Muscle of arm (tissue), 14 donors: ENCODE measurements at places on chromosomes 16 and 17. TPM values are rescaled to one million over a fixed set of nuclear protein-coding genes. Genes with fewer than 3 reads are reported as not detected.

DNA sequence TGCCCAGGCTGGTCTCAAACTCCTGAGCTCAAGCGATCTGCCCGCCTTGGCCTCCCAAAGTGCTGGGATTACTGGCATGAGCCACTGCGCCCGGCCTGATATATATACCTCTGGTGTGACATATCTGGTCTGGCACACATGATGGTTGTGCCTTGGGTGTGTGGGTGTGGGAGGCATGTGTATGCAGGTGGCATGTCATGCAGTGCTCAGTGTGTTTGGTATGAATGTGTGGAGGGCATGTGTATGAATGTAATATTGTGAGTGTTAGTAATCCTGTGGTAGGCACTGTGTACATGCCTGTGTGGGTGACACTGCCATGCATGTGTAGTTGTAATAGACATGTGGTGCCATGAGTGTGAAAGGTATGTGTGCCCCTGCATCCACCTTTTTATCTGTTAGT is 179.3 kb upstream of the GOT2 start:
- DNase-seq, result no peak

The RMI2 gene
- not detected for polyA plus RNA-seq

DNA sequence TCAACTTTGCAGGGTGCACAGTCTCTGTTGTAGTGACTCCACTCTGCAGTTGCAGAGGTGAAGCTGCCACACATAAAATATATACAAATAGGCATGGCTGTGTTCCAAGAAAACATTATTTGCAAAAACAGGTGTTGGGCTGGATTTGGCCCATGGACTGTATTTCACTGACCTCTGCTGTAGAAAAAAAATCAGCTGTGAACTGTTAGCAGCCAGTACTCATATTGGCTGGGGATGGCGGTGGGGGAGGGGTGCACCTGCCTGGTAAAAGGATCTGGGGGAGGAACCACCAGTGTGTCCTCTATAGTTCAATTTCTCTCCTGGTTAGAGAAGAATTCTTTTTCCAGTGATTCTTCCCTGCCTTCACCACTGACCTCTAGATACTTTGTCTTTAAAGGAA is 50.0 kb downstream of the SHISA9 start:
- no peak for DNase-seq

DNA sequence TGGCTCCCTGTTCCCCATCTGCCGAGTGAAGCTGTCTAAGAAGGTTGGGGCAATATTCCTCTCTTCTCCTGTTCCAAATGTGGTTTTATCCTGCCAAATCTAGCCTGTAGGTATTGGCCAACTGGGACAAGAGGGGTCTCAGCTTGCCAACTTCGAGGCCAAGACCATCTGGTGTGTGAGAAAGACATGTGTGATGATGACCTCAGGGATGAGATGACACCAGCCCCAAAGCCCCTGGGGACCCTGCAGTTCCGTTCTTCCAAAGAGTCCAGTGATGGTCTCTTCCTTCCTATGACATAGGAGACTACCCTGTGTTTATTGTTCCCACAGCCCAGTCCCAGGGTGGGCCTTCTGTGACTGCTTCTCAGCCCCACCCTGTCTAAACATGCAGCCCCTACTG is 34.8 kb upstream of the ADAMTS18 start:
- DNase-seq, result no peak

The NPIPB9 gene
- polyA plus RNA-seq, result 1.9 TPM

DNA sequence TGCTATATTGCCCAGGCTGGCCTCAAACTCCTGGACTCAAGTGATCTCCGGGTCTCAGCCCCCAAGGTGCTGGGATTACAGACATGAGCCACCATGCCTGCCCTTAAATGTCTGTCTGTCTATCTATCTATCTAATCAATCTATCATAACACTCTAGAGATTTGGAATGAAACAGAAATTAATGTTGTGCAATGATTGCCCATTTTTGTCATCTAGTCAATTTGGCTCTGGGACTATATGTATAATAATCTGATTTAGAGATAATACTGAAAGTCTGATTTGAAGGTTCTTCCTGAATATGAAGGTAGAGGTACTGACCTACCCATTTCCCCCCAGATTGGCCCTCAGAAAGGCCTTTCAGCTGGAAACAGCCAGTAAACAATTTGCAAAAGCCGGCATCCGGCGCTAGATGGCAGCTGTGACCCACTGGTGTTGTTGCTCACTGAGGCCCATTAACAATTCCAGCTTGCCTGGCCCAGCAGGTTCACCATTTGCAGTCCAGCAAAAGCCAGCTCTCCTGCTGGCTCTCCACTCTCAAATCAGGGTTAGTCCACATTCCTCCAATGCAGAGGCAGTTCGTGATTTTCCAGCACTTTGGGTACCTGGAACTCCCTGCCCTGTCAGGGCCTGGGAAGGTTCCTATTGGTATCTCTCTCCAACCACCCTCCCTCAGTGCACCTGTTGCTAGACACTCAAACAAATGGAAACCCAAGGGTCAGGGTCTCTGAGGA is 22.9 kb upstream of the C16orf87 start:
- peak; percentile 79 for DNase-seq

- no peak for DNase-seq
Measured at GRCh38 chr17:75894049-75894733, 2.6 kb downstream of the TRIM65 start.

DNA sequence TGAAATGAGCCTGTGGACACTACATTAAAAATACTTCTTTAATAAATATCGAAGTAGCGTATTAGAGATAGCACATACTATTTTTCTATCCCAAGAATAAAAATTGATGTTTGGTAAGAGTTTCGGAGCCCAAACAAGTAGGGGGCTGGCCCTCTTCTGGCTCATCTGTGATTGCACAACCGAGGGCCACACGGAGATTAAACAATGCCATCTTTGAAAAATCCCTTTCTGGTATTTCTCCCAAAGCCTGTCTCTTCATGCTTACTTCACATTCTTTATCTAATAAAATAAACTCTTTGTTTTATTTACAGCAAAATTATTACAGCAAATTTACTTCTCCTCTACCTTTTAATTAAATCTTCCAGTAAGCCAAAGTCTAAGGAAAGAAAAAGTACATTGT is 9.6 kb upstream of the MYH11 start:
- DNase-seq, result no peak

- no peak for DNase-seq
Measured at GRCh38 chr16:30619638-30620037, 9.4 kb upstream of the ZNF689 start.

- no peak for DNase-seq
Measured at GRCh38 chr16:47886139-47886538, 269.7 kb downstream of the ABCC12 start.

DNA sequence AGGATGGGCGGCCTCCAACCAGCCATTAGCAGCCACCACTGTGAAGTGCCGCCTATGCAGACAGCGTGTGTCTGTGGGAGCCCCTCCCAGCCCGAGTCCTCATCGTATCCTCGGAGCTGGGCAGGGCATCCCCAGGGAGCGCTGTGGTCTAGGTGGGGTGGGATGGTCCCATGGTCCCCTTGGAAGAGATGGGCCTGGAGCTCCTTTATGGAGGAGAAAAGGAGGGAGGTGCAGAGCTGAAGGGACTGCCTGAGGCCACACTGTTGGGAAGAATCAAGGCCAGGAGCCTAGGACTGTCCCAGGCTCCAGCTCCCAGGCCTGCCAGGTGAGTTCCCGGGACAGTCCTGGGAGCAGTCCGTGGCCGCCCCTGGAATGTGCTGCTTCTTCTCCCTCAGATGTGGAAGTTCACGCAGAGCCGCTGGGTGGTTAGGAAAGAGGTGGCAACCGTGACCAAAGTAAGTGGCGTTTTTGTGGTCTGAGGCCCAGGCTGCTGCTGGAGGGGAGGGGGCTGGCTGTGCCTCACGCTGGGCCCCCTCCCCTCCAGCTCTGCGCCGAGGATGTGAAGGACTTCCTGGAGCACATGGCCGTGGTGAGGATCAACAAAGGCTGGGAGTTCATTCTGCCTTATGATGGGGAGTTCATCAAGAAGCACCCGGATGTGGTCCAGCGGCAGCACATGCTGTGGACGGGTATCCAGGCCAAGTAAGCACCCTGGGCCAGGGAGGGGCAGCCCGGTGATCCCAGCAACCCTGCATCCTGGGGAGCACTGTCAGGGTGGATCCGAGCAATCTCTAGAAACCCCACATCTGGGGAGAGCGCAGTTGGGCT is 27.0 kb downstream of the POLR3E start:
- DNase-seq, result no peak

GRCh38 chr16:88577166-88577565 is 7.0 kb downstream of the ZC3H18 start:
- DNase-seq, result no peak

The ALOXE3 gene
- not detected for polyA plus RNA-seq

DNA sequence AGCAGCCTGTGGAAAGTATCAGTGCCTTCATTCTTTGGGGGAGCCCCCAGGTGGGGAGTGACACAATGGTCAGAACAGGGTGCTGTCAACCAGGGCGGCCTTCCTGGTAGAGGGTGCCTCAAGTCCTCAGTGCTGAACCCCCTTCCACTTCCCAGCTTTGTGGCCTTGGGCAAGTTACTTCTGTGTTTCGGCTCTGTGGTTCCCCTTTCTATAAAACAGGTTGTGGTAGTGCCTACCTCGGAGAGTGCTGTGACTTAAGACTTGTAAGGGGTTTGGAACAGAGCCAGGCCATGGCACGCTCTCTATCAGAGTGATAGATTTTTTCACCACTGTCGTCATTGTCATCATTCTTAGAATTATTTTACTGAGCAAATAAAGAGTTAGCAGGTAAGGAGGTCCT is 141.1 kb downstream of the CCDC182 start:
- no peak for DNase-seq

DNA sequence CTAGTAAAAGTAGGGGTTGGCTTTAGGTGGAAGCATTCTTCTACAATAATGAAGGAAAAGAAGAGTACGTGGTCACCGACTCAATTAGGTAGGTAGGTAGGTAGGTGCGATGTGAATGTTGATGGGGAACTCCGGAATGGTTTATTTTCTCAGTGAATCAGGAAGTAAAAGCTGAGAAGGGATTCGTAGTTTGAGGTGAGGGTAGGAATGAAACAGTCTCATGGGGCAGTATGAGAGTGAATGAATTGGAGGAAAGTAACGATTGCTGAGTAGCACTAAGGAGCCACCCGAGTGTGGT is 13.9 kb downstream of the PER1 start:
- no peak for DNase-seq

The KRT28 gene
- not detected for polyA plus RNA-seq

The SALL1 gene
- 0.84 TPM for polyA plus RNA-seq

The KRT24 gene
- polyA plus RNA-seq, result not detected

DNA sequence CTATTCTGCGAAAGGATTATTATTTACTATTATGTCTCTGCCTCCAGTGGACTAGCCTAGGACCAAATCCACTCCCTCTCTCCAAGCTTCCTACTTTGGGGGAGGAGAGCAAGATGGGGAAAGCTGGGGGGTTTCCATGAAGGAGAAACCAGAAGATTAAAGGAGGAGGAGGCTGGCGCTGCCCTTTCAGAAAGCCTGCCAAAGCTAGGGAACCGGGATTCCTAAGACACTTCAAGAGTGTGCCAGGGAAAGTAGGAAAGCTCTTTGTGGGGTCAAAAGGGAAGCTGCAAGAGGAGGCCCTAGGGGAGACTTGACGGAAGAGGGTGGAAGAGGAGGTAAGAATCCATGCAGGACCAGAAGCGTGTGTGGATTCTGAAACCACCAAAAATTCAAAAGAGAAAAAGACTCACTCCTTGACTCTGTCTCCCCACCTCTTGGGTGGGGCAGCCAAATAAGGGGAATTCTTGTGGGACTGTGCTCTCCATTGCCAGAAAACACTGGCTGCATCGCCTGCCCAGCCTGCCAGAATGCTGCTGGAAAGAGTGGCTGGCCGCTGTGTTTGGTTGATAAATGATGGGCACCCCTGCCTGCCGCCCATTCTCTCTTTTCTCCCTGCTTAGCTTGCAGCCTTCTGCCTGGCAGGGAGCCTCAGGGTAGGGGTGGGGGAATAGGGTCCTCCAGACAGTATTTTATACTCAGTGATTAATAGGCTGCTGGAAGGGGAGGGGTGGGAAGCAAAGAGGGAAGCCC is 11.8 kb upstream of the KAT7 start:
- DNase-seq, result no peak

DNA sequence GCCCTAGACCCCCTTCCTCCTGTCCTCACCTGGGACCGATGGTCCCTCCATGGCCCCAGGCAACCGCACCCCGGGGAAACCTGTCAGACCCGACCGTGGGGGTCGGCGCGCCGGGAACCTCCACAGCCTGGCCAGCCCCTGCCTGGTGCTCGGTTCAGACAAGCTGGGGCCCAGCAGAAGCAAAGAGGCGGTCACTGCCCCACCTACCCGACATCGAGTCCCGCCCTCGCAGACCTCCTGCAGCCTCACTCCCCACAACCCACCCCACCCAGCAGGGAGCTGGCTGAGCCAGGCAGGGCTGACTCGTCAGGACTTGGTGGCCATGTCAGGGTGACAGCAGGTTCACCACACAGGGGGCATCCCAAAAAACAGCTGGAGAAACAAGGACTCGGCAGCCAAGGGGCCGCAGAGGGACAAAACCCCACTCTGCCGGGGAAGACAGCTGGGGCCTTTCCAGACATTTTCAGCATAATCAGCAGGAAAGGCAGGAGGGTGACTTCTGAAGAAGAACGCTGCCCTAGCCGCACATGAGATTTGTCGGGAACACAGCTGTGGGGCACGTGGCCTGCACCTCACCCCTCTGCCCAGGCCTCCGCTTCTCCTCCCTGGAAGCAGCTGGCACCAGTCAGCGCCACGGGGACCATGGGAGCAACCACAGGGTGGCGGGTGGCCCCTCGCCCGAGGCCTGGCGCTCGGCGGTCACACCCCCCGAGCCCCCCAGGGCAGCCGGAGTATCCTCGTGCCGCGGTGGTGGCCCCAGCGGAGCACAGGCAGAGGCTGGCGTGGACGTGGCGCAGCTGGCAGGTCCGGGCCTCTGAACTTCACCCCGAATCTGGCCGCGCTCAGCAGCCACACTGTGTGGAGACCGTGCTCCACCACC is 22.9 kb downstream of the GNPTG start:
- no peak for DNase-seq

- no peak for DNase-seq
Measured at GRCh38 chr17:81097943-81098308, 63.0 kb downstream of the BAIAP2 start.

GRCh38 chr16:83818276-83818675 is 10.5 kb downstream of the HSBP1 start:
- DNase-seq, result no peak

GRCh38 chr16:67278773-67279295 is 498 bp upstream of the PLEKHG4 start:
- no peak for DNase-seq
